ENCODE measurements at places on chromosomes 16 and 17. TPM values are rescaled to one million over a fixed set of nuclear protein-coding genes. Genes with fewer than 3 reads are reported as not detected.

Gene ALOXE3
- total RNA-seq, result not detected

Gene PROCA1
- total RNA-seq, result 0.58 TPM

Gene LITAF
- total RNA-seq, result 30.4 TPM

Gene GAN
- total RNA-seq, result 4.3 TPM

Gene CDC6
- total RNA-seq, result 66.5 TPM

Gene ABCC11
- total RNA-seq, result not detected

Gene TAOK2
- 31.9 TPM for total RNA-seq

Gene NOL3
- 39.4 TPM for total RNA-seq

Gene KSR1
- 19.9 TPM for total RNA-seq

Gene PRRT2
- 0.35 TPM for total RNA-seq

Gene ASGR1
- 0.72 TPM for total RNA-seq

Gene ERCC4
- total RNA-seq, result 6.5 TPM

Gene DPEP3
- total RNA-seq, result not detected

Gene CES4A
- total RNA-seq, result 2.0 TPM

Gene AARS1
- total RNA-seq, result 56.0 TPM

Gene ZFP3
- 1.7 TPM for total RNA-seq

Gene COA3
- total RNA-seq, result 85.6 TPM

Gene KRTAP4-6
- total RNA-seq, result not detected

Gene RFWD3
- 49.3 TPM for total RNA-seq

Gene HMOX2
- total RNA-seq, result 105 TPM

Gene SDR42E2
- 0.12 TPM for total RNA-seq

Gene TBC1D3C
- total RNA-seq, result not detected
